Stimulated activated CD8-positive, alpha-beta memory T cell treated with anti-CD3 and anti-CD28 coated beads, Interleukin-15, amount 100 ng/mL, for 48 hours (primary cell): ENCODE measurements at places on chromosomes 2 and 18.

- no peak for DNase-seq
Observed at GRCh38 chr2:5923957-5924945, 232.1 kb downstream of the SOX11 start.

DNA sequence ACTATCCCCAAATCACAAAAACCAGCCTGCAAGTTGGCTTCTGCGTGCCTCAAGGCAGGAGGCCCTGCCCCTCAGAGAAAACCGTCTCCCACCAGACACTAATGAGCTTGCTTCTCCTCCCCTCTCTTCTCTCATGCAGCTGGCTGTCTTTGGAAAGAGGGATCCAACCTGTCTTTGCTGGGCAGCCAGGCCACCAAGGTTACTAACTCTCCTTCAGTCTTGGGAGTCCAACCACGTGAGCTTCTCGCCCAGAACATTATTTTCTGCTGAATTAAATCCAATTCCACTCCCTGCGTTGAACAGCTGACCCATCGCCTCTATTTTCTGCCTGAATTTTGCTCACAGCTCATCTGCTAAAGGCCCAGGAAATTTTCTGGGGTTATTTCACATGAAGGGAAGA lies 291.3 kb upstream of the NCKAP5 start:
- DNase-seq: no peak

DNA sequence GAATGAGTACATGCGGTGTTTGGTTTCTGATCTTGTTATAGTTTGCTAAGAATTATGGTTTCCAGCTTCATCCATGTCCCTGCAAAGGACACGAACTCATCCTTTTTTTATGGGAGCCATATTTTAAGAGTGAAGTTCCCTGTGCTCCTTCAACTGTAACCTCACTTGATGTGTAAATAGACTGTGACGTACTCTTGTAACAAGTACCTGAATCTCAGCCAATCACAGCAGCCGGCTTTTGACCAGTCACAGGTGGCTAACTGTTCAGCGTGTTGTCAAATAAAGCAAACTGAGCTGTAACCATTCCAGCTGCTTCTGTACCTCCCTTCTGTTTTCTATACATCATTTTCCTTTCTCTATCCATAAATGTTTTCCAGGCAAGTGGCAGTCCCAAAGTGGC lies 774.3 kb upstream of the HS6ST1 start:
- no peak for DNase-seq

- no peak for DNase-seq
Observed at GRCh38 chr2:34547900-34548299, 948.8 kb upstream of the FAM98A start.

GRCh38 chr2:101121174-101121573 lies 30.0 kb downstream of the TBC1D8 start:
- no peak for DNase-seq

DNA sequence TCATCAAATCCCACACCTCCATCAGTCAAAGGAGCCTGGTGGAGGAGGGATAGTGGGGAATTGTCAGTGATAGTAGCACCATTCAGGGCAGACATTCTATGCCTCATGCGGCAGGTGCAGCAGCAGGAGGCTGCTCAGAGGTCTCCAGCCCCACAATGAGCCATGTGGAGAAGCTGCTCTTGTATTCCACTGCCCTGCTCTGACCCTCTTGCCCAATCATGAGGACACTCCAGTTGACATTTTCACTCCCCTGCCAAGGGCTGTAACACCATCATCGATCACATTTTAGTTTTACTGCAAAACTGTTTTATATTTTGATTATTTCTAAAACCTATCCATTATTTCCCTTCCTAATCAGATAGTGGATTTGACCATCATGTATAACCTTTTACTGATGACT lies 487.6 kb upstream of the KLHL29 start:
- DNase-seq: no peak

- DNase-seq: no peak
Observed at GRCh38 chr2:202545931-202546330, 88.8 kb upstream of the FAM117B start.

- no peak for DNase-seq
Observed at GRCh38 chr2:231326404-231326803, 69.1 kb upstream of the B3GNT7 start.

GRCh38 chr18:25349926-25350487 lies 2.0 kb downstream of the ZNF521 start:
- DNase-seq: no peak

DNA sequence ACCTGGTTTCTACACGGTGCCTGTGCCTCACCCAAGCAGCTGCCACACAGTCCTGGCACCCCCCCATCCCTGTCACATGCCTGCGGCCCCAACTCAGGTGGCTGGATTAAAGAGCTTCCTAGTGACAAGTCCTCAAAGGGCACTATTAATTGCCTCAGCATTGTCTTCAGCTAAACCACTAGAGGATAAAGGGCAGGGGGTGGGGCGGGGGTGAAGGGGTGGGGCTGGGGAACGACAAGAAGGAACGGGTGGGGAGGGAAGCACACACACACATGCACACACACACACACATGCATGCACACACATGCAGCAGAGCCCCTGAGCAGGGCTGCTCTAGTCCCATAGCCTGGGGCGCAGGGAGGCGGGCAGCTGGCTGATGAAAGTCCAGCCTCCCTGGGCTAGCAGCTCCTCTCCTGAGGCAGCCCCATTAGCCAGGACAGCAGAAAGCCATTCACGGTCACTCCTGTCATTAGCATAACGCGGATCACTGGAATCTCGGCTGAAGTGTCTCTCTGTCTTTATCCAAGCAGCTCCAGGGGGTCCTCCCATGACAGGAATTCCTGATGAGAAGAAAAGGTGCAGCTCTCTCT lies 7.4 kb upstream of the TEX261 start:
- no peak for DNase-seq

DNA sequence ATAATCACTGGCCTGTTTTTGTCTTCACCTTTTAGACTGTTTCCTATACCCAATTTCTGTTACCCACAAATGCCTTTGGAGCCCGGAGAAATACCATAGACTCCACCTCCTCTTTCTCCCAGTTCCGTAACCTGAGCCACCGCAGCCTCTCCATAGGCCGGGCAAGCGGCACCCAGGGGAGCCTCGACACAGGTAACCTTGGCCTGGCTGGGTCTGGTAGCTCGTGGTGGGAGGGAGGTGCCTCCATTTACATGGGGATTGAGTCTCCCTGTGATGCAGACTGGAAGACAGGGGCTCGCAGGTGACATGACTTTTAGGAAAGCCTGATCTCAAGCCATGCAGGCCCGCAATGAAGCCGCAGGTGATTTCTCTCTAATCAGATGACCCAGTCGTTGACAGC lies 100.6 kb downstream of the CABLES1 start:
- no peak for DNase-seq

GRCh38 chr18:12121175-12122042 lies 27.8 kb downstream of the ANKRD62 start:
- DNase-seq: no peak

DNA sequence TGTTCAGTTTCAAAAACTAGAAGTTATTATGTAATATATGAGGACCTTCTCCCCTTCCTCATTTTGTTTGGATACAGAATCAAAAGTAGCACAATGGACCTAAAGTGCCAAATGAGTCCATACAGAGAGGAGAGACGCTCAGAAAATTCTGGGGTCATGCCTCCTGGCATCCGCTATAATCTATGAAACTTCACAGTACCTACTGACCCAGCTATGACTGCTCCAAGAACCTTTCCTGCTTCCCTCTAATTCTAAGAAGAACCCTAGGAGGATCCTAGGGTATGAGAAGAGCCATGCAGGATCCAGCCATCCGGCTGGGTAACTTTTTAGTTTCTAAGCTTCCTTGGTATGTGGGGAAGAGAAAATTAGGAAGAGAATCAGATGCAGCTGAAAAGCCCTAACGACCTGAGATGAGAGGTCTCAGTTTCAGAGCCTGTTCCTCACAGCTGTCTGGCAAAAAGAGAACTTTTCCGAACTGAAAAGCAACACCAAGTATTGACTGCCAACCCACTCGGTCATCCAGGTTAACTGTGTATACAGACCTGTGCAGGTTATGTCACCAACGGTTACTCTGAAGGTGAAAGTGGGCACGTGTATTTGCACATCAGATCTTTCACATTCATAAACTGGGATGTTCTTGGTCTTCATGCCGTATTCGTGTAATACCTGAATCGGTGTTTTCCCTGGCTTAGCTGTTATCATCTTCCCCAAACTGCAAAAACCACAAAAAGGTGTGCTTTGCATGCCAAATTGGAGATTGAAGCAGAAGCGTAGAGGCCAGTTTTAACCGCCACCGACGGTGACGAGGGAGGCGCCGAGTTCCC lies 1.1 kb downstream of the PRKRA start:
- no peak for DNase-seq

DNA sequence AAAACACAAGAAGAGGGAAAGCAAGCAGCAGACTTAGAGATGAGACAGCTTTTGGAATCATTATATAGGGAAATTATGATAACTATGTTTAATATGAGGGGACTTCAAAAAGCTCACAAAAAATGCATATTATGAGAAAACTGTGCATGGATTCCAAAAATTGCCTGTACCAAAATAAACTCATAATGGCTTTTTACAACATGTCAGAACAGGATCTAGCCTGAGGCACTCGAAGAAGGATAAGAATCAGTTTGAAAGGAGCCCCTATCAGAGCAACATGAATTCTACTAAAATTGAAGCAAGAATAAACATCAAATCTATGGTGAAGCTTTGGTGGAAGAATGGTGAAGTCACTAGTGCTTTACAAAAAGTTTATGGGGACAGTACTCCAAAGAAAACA lies 187.4 kb downstream of the RDH14 start:
- DNase-seq: no peak

- DNase-seq: peak; percentile 32
Observed at GRCh38 chr2:236568068-236568921, 1.3 kb upstream of the ACKR3 start.

DNA sequence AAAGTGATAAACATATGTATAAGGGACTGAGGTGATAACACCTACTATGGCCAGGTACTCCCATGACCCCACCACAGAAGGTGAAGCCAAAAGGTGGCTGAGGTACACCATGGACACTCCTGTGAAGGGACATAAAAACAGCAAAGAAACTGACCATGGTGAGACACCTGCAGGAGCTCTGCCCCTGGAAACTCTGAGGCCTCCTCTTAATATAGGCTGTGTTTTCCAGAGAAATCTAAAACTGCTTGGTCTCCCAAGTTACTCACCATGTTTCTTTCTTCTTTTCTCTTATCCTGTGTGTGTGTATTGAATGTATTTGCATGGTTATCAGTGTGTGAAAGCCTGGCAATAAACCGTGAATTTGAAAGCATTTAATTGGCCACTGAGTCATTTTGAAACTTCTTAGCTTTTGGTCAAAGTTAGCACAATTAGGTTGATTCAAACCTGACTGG lies 739.3 kb upstream of the GCFC2 start:
- DNase-seq: no peak

- DNase-seq: no peak
Observed at GRCh38 chr2:30722936-30723725, 84.1 kb downstream of the CAPN13 start.

DNA sequence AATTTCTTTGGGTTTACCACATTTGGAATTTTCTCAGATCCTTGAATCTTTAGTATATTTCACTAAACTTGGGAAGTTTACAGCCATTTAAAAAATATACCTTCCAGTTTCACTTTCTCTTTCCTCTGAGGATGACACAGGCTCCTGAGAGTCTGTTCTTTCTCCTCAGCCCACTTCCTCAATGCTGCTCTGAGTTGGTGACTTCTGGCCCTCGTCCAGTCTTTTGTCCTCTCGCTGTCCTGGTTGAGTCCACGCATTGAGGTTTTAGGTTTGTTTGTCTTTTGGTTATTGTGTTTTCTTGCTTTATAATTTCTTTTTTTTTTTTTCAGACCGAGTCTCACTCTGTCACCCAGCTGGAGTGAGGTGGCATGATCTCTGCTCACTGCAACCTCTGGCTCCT lies 40.7 kb upstream of the GALR1 start:
- no peak for DNase-seq

DNA sequence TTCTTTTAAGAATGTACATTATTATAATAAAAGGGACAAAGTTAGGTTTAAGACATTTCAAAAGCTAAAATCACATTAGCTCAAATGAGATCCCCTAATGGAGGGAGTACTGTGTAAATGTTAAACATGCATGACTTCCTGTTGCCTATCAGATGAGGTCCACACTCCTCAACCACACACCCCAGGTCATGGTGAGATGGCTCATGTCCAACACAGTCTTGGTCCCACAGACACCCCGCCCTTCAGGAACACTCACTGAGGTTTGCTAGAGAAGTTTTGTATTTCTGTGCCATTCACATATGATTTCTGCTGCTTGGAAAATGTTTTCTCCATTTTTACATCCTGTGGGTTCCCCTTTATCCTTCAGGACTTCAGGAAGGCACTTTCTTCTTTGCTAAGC lies 491.0 kb downstream of the SOX11 start:
- no peak for DNase-seq

DNA sequence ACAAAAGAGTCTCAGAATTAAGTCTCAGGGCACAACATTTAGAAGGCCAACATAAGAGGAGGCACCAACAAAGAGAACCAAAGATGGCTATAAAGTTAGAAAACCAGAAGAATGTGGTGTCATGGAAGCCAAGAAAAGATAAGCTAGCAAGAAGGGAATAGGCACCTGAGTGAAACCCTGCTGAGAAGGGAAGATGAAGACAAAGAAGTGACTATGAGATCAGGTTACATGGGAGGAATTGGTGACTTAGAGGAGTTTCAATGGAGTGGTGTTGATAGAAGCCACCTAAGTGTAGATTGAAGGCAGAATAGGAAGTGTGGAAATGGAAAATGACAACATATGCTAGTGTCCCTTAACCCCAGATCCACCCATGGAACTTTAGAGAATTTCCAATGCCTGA lies 327.6 kb upstream of the KCNJ3 start:
- no peak for DNase-seq

- DNase-seq: no peak
Observed at GRCh38 chr18:59345556-59345955, 13.5 kb downstream of the LMAN1 start.
